DMS79 treated with DMSO at 0.1 percent for 48 hours (cell line): ENCODE measurements at places on chromosomes 3 and 15.

- DNase-seq: no peak
These were observed 183.2 kb downstream of the MEGF11 start for GRCh38 chr15:66070220-66070934.

DNA sequence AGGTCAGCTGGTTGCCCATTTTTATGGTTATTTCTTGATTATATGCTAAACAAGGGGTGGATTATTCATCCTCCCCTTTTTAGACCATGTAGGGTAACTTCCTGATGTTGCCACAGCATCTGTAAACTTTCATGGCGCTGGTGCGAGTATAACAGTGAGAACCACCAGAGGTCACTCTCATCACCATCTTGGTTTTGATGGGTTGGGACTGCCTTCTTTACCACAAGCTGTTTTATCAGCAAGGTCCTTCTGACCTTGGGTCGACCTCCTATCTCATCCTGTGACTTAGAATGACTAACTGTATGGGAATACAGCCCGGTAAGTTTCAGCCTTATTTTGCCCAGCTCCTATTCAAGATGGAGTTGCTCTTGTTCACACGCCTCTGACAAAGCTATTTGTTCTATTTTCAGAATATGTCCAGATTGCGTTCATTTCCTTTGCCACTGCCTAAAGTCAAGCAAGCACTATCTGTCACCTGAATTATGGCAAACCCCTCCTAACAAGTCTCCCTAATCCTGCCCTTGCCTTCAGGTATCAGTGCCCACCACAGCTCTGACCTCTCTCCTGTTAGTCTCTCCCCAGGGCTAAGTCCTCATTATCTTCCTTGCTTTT is 308.5 kb downstream of the ROBO2 start:
- no peak for DNase-seq

GRCh38 chr3:141853081-141853601 is 23.3 kb upstream of the ATP1B3 start:
- DNase-seq: no peak

DNA sequence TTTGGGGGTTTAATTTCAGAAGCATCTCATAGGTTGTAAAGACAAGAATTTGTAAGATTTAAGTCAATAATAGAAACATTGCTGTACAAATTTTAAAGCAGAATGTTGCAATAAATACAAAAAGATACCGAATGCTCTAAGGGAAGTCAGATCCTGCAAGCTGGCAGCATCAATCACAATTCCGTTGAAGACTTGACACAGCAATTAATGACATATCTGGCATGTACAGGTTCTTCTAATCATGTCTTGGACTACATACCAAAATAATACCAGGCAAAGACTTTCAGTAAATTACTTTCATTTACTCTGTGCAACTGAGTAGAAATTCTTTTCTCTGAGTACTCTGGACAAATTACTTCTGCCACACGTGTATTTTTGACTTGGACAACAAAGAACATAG is 54.0 kb upstream of the CDIN1 start:
- DNase-seq: no peak

- no peak for DNase-seq
These were observed 492.9 kb downstream of the IGSF11 start for GRCh38 chr3:118541796-118542195.

DNA sequence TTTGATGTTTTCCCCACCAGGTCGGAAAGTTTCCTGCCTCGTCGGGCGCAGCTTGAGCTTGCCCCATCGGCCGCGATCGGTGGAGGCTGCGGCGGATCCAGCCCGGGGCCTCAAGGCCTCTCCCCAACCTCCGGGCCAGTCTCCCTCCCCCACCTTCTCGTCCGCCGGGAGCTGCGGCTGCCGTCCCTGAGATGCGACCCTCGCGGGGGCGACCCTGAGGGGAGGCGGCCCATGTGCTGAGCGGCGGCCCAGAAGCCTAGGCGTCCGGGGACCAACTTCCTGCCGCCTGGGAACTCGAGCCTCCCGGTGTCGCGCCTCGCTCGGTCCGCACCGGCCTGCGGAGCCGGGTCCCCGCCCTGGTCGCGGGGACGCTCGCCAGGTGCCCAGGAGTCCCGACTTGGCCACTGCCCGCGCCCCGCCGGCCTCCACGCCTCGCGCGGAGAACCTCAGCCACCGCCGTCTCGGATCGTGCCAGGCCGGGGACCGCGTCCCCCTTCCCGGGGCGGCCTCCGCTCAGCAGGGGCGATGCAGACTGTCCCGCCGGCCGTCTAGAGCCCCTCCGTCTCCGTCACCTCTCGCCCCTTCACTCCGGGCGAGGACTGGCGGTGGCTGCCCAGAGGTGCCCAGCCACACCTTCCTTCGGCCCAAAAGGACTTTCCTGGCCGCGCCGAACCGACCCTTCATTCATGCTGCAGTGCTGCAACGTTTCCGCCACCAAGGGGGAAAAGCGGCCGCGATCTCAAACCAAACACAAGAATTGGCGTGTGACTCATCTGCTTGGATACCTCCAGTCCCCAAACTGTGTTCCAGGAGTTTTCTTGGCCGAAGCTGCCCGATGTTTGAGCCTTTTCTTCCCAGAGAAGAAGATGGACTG is 656 bp downstream of the SLMAP start:
- DNase-seq: no peak

DNA sequence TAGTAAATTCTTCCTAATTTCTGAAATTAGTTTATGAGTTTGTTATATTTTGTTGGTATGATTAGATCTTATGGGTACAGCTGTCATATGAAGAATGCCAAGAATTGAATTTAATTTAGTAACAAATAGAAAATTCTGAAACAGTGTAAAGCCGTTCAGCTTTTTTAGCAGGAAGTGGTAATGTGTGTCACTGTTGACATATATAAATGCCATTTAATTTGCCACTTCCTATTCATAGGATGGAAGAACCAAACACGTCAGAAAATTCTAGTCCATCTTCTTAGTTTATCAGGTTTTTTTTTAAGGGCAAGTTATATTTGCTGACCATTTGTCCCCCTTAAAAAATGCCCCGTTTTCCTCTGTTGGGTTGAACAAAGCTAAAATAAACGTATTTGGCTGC is 43.0 kb downstream of the RAB8B start:
- no peak for DNase-seq

- DNase-seq: no peak
These were observed 756 bp downstream of the CLPX start for GRCh38 chr15:65184305-65184867.

DNA sequence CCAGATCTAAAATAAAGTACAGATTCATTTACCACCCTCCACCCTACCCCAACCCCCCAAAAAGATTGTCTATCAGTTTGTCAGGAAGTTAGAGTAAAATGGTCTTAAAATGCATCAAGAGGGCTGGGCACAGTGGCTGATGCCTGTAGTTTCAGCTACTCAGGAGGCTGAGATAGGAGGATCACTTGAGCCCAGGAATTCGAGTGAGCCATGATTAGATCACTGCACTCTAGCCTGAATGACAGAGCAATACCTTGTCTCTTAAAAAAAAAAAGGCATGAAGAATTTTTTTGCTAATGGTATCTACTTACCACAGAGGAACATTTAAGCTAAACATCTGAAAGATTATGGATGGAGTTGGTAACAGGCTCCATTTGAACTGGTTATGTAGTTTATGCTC is 71.0 kb downstream of the RBM6 start:
- no peak for DNase-seq

DNA sequence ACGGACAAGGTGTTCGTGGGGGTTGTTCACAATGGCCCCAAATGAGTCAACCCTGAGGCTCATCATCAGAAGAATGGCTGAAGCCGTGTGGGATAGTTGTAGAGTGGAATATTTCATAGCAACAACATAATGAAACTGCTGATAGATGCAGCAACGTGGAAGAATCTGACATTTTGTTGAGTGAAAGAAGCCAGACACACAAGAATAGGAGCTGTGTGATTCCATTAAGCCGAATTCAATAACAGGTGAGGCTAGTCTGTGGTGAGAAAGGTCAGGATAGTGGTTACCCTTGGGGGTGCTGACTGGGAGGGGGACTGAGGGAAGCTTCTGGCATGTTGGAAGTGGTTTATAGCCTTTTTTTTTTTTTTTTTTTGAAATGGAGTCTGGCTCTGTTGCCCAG is 144.0 kb downstream of the SMAD6 start:
- no peak for DNase-seq

DNA sequence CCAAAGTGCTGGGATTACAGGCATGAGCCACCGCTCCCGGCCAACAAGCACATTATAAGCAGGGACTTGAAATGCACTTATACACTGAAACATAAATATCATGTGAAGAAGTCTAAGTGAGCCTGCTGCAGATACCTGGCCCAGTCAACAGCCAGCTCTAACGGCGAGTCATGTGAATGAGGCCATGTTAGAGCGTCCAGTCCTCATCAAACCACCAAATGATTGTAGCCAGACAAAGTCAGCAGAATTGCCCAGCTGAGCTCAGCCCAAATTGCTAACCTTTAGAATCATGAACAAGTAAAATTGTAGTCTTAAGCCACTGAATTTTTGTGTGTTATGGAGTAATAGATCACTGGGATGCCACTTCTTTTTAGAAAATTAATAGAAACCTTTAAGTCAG is 37.8 kb upstream of the UACA start:
- no peak for DNase-seq

DNA sequence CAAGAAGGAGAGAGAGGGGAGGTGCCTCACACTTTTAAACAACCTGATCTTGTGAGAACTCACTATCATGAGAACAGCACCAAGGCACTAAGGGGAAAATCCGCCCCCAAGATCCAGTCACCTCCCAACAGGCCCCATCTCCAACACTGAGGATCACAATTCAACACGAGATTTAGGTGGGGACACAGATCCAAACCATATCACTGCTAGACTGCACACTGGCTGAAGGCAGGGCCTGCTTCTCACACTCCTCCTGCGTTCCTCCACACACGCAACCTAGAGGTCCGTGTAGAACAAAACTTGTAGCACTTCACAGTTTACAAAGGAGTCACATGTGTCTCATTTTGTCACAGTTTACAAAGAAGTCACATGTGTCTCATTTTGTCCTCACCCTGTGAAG is 97.8 kb downstream of the DAPK2 start:
- DNase-seq: no peak

DNA sequence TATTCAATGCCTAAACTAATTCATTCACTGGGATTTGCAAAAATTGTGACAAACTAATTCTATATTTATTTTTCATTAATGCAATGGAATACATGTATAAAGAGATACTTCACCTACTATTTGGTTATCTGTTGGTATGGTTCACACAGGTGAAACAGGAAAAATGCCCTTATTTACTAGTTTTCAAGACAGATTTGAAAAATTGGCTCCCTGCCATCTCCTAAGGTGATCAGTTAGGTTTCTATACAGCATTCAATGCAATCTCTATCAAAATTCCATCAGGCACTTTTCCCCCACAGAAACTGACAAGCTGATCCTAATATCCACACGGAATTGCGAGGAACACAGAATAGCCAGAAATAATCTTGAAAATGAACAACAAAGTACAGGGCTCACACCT is 101.1 kb downstream of the DLG1 start:
- DNase-seq: no peak

GRCh38 chr3:118088696-118089095 is 946.0 kb downstream of the IGSF11 start:
- DNase-seq: no peak

DNA sequence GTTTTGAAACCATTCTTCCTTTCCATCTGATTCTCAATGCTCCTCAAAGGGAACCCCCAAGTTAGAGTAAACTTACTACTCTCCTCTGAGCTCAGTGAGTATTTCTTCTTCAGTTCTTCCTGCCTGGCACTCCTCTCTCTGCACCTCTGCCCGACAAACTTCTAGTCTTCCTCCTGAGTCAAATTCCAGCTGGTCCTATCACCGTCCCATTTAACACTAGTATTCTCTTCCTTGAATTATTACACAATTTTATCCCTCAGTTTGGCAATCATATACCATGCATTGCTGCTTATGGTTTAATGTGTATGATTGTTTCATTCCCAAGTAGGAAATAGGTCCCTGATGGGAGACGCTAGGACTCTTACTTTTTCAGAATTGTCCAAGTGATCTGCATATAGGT is 279.7 kb downstream of the MECOM start:
- DNase-seq: no peak
